Brain (organoid and tissue), 16 donors: ENCODE measurements at places on chromosomes 12 and 14.

GRCh38 chr12:121697093-121697698 is 15.4 kb upstream of the TMEM120B start:
- peak; percentile 74 for DNase-seq

GRCh38 chr14:92673601-92674150 is 74.8 kb downstream of the LGMN start:
- no peak for DNase-seq

GRCh38 chr12:67456431-67456901 is 187.3 kb downstream of the CAND1 start:
- DNase-seq = peak; percentile 65

DNA sequence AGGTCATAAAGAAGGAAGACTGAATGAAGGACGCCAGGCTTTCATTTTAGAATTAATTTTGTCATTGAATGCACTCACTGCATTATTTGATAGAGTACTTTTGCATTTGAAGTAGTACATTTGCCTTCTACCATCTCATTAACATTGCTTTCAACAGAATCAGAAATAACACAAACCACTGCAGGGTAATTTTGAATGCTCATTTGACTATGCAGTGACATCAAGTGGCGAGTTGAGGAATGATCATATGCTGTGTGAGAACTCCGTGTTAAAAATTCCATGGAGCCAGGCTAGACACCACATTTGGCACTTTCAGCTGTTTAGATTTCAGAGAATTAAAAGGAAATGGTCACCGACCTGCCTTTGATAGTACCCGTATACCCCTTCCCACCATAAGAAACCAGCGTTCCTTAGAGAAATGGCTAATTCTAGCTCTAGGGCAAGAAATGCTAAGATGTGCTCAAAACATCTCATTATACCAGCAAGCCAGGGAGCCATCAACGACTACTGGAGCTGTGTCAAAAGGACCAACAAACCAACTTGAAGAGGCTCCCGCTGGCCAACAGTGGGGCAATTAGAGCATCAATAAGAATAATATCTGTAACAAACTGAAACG is 16.5 kb downstream of the HEBP1 start:
- DNase-seq = peak; percentile 85

GRCh38 chr12:12903642-12904609 is 12.6 kb downstream of the GPRC5A start:
- no peak for DNase-seq

DNA sequence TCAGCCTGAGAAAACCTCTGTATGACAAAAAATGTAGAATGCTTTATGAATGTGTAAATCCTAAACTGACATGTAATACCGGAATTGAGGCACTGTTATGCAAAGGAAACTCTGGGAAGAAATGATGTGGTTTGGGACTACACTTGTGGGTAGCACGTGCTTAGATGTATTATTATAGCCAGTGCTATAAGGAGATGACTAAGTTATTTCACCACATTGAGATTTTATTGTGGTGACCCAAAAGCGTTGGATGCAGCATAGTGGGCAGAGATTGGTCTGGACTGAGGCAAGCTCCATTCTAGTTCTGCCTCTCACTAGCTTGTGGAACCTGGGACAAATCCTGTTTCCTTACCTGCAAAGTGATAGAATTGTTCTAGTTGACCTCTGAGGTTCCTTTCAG is 172.2 kb downstream of the SNAPC1 start:
- DNase-seq = no peak

DNA sequence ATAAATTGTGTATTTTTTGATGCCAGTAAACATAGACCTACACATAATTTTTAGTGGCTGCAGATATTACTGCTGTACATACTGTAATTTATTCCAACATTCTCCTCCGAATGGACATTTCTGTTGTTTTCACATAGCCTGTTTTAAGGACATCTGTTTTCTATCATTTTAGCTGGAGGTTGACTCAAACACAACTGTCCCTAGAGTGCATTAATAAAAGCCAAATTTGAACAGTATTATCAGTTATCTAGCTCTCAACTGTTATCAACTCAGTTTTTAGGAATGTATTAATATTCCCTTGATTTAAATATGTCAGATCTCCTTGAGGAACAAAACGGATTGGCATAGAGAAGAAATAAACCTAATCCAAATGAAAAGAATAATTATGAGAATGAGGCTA is 17.2 kb upstream of the PIWIL1 start:
- DNase-seq = no peak

GRCh38 chr12:97047361-97047760 is 140.3 kb downstream of the NEDD1 start:
- DNase-seq = no peak

DNA sequence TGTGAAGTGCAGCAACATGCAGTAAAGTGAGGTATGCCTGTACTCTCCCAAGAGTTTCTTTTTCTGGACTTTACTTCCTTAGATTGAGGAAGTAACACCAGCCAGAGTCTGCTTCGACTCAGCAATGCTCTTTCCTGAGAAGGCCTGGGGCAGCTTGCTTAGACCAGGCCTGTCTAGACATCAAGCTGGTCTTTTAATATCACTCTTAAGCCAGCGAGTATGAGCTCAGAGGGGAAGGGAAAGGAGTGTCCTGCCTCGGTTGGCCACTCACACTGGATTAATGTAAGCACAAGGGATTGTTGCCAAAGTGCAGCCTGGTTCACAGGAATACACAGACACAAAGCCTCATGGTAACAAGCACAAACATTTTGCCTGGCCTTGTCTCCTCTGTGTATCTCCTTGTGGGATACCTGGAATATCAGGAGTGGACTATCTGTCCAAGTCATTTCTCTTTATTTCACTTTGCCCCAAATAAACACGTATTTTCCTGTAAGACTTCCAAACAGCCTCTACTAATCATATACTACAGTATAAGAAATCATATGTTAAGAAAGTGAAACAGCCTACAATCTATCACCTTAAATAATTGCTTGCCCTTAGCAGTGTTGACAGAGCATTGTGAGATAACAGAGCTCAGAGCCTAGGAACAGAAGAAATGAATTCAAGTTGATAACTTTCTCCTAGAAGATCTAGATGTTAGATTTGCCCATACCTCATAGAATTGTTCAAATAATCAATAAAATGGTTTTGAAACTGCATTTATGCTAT is 121.2 kb upstream of the DAAM1 start:
- no peak for DNase-seq

GRCh38 chr14:106280876-106281275 is 754.5 kb downstream of the TMEM121 start:
- no peak for DNase-seq

GRCh38 chr14:104993306-104993705 is 7.7 kb downstream of the CLBA1 start:
- no peak for DNase-seq

DNA sequence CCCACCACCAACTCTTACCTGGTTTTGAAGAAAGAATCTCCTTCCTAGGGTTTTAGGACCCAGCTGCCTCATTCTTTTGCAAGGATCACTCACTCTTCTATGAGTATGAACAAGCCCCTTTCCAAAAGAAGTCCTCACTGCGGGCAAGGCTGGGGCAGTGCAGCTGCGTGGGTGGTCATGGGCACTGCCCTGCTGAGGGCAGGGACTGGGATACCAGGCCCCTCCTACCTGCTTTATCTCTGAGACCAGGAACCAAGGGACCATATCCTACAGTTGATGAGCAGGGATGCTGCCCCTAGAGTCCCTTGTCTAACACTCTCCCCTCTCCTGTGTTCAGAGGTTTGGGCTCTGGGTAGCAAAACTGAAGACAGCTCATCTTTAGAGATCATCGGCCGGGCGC is 20.5 kb downstream of the HPD start:
- no peak for DNase-seq

DNA sequence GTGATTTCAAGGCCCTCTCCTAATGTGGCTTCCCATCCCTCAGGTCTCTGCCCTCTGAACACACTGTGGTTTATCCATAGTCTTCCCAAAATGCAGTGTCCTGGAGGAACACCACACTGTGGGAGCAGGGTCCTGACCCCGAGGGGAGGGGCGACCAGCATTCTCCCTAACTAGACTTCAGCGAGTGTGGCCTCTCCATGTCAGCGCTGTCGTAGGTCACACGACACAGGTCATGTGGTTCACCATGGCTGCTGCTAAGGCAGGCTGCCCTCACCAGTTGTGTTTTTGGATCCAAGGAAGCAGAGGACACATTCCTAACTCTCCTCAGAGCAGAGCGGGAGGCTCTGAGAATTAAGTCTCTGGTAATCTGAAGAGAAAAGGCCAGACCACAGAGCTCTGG is 50.5 kb downstream of the SSH1 start:
- DNase-seq = no peak

- DNase-seq = no peak
Observed at GRCh38 chr14:103121121-103121845, 2.0 kb upstream of the TNFAIP2 start.

DNA sequence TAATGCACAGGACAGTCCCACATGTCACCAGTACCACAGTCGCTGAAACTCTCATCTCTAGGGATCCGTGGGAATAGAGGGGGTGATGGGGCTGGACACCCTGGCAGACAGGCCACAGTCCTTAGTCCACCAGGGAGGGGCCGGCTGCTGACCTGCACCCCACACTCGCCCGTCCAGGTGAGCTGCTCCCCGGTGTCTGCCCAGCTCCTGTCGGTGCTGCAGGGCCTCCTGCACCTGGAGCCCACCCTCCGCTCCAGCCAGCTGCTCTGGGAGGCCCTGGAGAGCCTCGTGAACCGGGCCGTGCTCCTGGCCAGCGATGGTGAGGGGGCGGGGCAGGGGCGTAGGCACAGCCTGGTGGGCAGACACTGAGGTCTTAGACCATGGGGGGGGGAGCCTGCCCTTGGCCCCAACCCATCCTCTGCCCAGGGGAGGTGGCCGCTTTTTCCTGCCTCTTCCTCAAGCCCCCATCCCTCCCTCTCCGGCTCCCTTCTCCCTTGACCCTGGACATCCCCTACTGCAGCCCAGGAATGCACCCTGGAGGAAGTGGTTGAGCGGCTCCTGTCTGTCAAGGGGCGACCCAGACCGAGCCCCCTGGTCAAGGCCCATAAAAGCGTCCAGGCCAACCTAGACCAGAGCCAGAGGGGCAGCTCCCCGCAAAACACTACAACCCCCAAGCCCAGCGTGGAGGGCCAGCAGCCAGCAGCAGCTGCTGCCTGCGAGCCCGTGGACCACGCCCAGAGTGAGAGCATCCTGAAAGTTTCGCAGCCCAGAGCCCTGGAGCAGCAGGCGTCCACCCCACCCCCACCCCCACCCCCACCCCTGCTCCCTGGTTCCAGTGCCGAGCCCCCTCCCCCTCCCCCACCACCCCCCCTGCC is 17.1 kb upstream of the ADSS1 start:
- DNase-seq = no peak

GRCh38 chr14:36020120-36021029 is 156.1 kb downstream of the PTCSC3 start:
- DNase-seq = peak; percentile 64

DNA sequence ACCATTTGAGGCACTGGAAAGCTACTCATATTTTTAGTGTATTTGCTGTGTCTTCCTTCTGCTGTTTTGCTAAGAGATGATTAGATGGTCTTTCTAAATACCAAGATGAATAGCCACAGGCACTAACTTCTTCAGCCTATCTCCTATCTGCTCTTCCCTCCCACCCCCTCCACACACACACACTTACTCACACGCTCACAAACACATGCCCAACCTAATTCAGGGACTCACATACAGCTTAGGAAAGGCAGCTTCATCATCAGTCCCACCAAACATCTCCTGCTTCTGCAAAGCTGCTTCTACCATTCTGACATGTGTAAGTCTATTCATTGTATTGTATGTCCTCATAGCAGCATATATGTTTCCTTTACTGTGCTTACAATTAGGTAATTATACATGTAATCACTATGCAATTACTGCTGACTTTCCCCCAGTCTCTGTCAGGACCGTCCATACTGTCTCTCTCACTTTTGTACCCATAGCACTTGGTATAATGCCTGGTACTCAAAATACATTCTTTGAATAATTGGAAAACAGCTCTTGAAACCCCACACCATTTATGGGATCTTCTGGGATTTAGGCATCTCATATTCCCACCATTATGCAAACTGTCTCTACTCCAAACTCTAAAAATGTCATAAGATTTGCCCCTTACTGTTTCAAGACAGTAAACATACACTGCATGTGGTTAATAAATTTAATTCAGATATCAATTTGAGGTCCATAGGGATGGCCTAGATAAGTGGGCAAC is 83.3 kb upstream of the HIF1A start:
- no peak for DNase-seq

DNA sequence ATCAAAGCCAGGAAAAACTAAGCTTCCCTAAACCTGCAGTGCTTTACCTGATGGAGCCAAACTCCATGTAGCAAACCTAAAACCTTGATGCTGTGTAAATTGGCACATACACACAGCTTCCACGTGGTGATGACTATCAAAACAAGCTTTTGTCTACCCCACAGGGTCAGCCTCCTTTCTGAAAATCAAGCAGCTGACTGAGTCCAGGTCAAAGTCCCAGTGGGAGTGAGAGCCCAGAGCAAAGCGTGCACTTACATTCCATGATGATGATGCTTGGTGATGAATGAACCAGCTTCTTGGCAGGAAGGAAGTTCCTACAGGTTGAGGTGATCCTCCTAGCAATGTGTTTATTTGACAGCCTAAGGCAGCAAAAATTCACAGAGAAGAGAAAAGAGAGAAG is 630.0 kb upstream of the TBX3 start:
- no peak for DNase-seq

GRCh38 chr14:89359477-89360222 is 57.4 kb downstream of the FOXN3 start:
- no peak for DNase-seq

GRCh38 chr12:93434256-93434865 is 7.4 kb downstream of the UBE2N start:
- no peak for DNase-seq

DNA sequence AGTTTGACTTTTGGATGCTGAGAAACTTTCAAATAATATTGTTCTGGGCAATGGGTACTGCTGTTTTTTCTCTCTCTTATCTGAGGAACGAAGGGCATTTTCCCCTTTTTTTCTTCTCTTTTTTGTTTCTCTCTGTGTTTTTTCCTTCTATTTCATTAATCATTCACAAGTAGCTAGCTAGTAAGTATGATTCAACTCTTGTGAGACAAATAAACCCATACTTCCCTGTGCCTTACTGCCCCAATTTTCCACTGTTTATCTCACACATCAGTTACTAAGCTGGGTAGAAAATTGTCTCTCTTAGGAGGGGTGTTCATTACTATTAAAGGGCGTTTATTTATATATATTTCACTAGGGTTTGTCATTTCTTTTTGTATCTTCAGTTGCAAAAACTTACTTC is 437.6 kb downstream of the RERGL start:
- no peak for DNase-seq

- DNase-seq = no peak
Observed at GRCh38 chr12:109157986-109158385, 41.6 kb downstream of the ACACB start.

- DNase-seq = no peak
Observed at GRCh38 chr14:49250517-49250916, 335.7 kb downstream of the RPS29 start.

- DNase-seq = peak; percentile 34
Observed at GRCh38 chr14:59483363-59483762, 845 bp downstream of the L3HYPDH start.

- no peak for DNase-seq
Observed at GRCh38 chr14:21673718-21674117, at the start of gene OR4E1. TSS of gene OR4E1 (minus strand) at chr14:21673818. CDS start at chr14:21670935, 2,883 bp downstream.

DNA sequence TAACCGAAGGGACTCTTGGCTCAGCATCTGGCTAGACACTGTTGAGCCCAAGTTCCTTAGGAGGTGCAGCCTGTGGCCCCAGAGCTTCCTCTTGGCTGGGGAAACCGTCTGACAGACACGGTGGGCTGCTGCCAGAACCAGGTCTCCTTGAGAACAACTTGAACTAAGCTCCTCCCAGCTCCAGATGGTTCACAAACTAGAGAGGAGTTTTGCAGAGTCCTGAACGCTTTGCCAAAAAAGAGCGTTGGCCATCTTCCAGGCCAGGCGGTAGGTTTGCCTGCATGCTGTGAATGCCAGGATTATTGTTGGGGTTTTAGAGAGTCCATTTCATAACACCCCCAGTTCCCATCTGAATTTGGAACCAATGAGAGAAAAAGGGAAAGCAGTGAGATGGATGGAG is 399.8 kb downstream of the RGS6 start:
- DNase-seq = peak; percentile 50
